ENCODE measurements at places on chromosomes 2 and 18.

- DNase-seq = no peak
Observed at GRCh38 chr18:47415881-47416280, 164.4 kb upstream of the SKOR2 start.

GRCh38 chr18:533995-534601, 33.6 kb upstream of the COLEC12 start:
- no peak for DNase-seq

- no peak for DNase-seq
Observed at GRCh38 chr2:198134293-198134955, 330.0 kb downstream of the PLCL1 start.

DNA sequence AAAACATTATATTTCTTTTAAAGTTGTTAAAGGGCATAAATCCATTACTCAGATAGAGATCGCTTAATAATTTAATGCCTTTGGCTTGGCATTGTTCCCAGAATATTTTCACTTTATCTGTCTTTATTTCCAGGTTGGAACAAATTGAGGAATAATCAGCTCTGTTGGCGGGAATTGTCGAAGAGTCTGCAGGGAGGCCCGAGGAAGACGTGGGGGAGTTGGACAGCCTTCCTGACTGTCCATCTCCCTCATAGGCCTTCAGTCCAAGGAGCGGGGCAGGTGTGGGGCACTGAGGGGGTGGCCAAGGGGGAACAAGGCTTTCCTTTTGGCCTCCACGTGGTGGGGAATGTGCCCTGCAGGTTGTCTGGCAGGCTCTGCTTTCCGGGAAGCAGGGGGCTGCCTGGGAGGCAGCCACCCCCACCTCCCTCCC, 179.6 kb downstream of the ZBTB7C start:
- DNase-seq = no peak

DNA sequence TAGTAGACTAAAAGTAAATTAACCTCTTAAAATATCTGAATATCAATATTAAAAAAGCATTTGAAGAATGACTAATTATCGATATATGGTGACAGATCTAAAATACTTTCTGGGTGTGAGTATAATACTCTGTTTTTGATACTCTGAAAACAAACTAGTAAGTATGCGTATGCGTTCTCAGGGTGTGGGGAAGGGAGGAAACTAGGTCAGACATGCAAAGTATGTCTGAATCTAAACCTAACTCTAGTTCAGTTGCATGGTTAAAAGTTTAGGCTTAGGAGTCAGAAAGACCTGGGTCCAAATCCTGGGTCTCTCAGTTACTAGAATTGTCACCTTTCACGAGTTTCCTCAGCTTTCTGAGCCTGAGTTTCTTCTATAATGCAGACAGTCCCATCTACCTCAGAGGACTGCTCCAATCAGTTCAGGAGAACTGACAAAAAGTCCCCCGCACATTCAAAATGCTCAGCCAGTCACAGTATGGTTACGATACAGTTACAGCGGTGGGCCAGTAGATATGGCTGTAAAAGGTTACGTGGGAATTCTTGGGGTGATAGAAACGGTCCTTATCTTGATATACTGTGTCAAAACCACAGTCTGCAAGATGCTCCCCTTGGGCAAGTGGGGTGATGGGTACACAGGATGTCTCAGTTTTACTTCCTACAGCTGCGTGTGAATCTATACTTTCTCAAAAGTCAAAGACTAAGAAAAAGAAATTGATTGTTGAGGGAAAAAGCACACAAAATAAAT, 29.2 kb downstream of the UNC50 start:
- no peak for DNase-seq

GRCh38 chr2:30222636-30223360, 8.5 kb upstream of the LBH start:
- DNase-seq = no peak

GRCh38 chr2:235535423-235536130, 41.7 kb downstream of the AGAP1 start:
- DNase-seq = no peak

DNA sequence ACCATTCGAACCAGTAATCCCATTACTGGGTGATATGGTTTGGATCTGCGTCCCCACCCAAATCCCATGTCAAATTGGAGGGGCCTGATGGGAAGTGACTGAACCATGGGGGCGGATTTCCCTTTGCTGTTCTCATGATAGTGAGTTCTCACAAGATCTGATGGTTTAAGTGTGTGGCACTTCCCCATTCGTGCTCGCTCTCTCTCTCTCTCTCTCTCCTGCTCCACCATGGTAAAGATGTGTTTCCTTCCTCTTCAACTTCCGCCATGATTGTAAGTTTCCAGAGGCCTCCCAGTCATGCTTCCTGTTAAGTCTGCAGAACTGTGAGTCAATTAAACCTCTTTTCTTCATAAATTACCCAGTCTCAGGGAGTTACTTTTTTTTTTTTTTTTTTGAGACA, 62.6 kb downstream of the NBAS start:
- no peak for DNase-seq

DNA sequence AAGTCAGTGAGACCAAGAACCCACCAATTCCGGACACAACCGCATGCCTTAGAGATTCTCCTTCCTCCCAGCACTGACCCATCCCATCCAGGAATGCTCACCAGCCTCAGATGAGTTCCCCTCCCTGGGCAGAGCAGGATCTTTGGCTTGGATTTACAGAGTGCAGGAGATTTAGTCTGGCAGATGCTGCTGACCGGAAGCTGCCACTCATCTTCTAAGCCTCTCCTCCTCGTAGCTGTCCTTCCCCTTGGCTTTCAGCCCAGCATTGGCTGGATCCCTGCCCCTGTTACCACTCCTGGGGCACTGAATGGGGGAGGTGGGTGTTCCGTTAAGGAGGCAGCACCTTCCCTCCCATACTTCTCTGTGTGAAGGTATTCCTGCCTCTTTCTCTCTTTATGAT, 53.2 kb downstream of the VWA3B start:
- no peak for DNase-seq

GRCh38 chr2:120176526-120176925, 46.7 kb downstream of the TMEM185B start:
- no peak for DNase-seq

DNA sequence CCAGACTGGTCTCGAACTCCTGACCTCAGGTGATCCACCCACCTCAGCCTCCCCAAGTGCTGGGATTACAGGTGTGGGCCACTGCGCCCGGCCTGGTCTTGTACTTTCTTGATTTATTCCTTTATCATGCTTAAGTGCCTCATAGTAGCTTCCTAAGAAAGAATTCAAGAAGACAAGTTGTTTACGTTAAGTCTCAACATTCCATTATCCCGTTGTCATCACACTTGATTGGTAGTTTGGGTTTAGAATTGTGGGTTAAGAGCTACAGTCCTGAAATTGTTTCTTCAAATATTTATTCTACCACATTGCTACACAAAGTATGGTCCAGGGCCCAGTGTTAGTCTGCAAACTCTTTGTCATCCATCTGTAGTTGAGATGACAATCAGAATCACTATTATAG, 194.0 kb downstream of the VWC2L start:
- no peak for DNase-seq

- DNase-seq = no peak
Observed at GRCh38 chr2:190794790-190795189, 85.8 kb upstream of the GLS start.

GRCh38 chr2:86360776-86361175, 23.4 kb upstream of the REEP1 start:
- DNase-seq = no peak

DNA sequence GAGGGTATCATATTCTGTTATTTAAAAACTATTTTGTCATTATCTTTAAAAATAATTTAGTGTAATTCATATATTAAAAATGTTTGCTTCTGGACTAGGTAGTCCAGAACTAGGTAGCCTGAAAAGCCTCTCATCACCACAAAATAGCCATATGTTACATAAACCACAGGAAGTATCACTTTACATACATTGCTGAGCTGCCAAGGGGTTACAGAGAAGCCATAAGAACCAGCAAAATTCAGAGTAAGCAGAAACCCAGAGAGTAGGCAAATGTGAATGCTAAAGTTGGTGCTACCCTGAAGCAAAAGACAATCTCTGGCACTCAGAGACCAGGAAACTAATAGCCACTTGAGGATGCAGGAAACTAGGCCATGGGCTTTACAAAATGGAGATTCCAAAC, 60.9 kb downstream of the LOXHD1 start:
- no peak for DNase-seq

DNA sequence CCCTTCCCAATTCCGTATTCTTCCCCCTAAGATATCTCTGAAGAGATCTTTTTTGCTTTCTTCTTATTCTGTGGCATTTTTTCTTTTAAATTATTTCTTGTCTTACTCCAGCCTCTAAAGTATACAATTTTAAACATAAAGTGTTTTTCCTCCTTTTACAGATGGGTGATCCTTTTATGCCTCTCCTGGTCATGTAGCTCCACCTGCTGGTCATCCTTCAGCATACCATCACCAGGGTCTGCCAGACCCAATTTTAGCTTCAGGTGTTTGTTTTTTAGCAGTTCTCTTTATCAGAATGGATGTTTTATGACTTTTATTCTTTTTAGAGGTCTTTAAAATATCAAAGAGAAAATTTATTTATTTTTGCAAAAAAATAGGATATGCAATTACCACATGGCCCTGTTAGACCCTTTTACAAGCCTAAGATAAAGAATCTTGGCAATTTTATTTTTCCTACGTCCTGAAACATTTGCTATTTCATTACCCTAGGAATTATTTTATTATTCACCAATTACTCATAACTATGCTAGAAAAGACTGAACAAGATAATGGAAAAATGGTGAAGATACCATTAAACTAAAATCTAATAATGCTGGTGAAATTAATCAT, 55.5 kb downstream of the PIGN start:
- no peak for DNase-seq

- DNase-seq = no peak
Observed at GRCh38 chr2:215283221-215283620, 28.6 kb upstream of the ATIC start.

- DNase-seq = no peak
Observed at GRCh38 chr2:133053541-133053940, 383.5 kb upstream of the LYPD1 start.

DNA sequence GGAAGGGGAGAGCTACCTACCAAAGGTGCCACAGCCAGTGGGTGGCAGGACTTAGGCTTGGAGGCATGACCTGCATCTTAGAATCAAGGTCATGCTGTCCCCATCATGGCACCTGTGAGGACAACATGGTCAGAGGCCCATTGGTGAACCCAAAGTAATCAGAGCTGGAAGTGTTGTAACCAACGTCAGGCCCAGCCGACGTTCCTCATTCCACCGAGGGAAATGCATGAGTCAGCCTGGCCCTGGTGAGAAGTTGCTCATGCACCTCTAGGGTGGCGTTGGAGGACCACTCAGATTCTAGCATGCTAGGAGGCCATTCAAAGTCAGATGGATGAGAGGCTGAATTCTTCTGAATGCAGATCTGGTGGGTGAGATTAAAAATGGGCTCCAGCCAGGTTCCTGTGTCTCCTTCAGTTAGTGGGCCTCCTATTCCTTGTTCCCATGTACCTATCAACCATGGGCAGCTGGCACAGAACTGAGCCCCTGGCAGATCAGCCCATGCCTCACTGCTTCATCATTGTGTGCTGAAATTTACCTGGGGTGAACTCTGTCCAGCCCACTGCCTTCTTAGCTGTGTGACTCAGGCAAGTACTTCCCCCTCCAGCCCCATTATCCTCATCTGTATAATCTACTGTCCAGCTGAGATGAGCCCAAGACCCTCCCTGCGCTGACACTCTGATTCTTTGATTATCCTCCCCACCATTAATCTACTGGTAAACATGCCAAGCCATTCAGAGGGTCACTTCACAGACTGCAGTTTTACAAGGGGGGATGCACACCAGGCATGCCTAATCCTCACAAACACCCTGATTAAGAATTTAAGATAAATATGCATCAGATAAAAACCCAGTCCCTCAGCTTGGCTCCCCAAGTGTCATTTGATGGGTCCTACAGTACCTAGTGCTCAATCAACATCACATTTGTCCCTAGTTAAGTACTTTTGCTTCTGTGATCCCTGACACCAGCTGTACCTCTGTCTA, 14.0 kb downstream of the SLC14A2 start:
- DNase-seq = no peak

- no peak for DNase-seq
Observed at GRCh38 chr2:215929602-215930335, 83.6 kb downstream of the MREG start.

GRCh38 chr2:203786549-203787351, 80.3 kb downstream of the CD28 start:
- DNase-seq = no peak

DNA sequence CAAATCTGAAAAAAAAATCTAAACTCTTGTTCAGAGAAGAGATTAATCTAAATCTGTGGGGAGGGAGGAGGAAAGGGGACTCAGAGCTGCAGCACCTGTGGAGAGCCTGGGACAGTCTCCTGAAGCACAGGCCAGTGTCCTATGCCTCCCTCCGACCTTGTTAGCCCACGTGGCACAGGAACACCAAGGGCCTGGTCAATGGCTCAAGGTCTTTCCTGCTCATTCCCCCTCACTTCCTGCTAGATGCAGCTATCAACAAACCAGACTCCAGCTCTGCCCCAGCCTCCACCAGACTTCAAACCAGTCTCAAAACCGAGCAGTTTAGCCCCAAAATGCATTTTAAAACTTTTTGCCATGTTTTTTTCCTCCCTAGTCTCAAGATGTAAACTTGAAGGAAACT, 20.1 kb upstream of the SULT1C3 start:
- DNase-seq = no peak

DNA sequence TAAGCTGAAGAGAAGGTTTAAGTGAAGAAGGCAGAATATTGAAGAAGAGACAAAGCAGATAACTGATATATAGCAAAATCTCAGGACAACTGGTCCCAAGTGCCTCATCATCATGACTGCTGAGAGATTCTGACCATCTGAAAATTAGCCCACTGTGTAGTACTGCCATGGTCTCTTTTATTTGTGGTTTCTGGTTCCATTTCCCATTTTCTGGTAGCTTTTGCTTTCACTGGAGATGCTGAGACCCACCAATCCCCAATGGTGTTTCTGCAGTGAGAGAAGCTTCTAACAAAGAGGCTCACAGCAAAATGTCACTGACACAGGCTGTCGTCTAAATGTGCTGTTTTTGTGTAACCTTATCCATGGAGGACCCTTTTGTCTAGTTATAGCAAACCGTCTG, 79.5 kb downstream of the TMEM163 start:
- DNase-seq = no peak

- no peak for DNase-seq
Observed at GRCh38 chr18:45833846-45834245, 8.4 kb downstream of the SIGLEC15 start.

- no peak for DNase-seq
Observed at GRCh38 chr18:10401521-10401920, 52.9 kb upstream of the APCDD1 start.

DNA sequence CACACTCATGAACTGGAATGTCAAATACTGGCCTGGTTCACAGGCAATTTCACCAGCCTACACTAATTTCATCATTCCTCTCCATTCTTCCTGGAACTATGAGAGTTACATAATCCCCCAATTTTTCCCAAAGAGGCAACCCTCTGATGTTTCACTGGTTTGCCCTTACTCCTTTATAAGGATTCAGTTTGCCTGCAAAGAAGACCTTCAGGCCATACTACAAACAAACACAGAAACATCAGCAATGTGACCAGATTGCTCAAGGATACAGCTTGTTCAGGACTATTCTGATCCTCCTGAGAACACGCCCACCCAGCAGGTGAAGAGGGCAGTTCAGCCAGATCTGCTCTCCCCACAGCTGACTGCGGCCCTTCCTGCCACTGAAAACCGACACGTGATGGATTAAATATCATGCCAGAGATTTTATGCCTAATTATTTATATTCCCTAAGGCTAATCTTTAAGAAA, 215.5 kb downstream of the ETAA1 start:
- no peak for DNase-seq

Data from Right ventricle myocardium inferior (tissue), 1 donor.